ENCODE measurements at places on chromosomes 12 and 14. TPM values are rescaled to one million over a fixed set of nuclear protein-coding genes. Genes with fewer than 3 reads are reported as not detected.

Gene HOXC9
- not detected for total RNA-seq

DNA sequence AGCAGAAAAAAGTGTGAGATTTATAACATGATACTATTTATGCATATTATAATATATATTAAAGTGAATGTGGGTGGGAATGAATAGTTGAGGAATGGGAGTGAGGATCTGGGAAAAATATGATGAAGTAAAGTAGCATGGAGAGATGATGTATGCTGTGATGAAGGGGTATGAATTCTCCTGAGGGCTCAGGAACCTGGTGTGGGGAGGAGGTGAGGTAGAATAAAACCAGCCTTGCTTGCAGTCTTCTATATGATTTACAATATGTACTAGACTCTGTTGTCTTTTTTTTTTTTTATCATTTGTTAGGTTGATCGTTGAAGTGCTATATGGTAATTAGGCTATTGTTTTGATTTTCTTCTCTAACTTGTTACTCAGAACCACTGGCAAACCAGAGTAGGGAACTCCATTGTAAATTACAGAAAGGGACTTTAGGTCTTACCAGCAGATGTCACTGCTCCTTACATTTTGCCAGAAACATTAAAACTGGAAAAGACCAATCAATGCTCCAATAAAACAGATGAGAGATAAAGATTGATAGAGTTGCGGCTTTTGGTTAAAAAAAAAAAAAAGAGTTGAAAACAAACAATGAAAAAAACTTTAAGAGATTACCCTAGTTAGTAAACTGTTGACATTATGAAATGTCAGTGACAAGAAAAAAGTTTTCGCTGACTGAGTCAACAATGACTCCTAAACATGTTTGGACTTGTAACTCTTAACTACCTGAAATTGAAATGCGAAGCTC is 39.9 kb downstream of the ATL1 start:
- no peak for DNase-seq

Gene KRT73
- total RNA-seq, result 8.1 TPM

DNA sequence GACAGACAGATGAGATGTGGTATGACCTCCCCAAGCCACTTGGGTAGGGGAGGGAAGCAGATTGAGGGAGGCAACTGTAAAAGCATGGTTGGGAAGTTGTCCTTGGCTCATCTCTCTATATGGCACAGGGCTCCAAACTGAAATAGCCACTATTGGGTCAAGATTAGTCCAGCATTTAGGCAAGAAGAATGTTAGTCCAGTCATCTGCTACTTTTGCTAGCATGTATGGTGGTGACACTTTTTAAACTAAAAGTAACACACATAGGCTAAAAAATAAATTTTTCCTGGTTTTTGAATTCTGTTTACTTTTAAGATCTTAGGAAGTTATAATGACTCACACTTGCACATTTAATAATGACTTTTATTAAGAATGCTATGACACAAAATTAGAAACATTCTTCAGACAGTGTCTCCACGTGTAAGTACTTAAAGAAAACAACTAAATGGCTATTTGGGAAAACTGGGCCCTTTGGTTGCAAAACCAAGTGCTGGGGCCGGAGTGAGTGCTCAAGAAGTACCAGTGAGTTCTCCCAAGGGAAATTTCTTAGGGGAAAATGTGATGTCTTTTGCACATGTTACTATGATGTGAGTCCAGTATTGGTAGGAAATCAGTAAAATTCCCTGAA is 179.1 kb upstream of the HIF1A start:
- no peak for DNase-seq

- DNase-seq, result no peak
Observed at GRCh38 chr14:58747181-58747580, 109.4 kb downstream of the DACT1 start.

DNA sequence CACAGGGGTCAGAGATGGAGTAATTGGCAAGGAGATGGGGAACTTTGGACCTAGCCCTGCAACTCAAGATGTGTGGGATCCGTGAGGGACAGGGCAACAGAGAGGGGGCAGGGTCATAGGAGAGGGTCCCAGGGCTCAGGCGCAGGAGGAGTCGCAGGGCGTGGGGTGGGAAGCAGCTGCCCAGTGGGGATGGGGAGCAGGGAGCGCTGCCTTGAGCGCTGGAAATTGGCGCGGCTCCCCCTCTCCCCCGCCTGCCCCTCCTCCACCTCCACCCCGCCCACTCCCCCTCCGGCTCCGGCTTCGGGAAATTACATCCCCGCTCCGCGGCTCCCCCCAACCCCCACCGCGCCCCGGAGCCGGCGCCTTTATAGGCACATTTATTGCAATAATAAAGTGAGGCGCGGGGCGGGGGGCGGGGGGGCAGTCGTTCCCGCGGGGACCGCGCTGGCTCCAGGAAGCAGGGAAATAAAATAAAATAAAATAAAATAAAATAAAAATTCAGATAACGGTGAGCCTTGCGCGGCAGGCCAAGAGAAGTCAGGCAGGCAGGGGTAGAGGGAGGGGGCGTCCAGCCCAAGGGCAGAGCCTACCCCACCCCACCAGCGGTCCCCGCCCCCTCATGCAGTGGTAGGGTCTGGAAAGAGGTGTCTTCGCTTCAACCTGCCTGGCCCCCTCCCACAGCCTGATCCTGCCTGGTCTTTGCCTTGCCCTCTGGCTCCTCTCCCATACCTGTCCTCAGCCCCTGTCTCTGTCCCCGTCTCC is 3.6 kb downstream of the NXPH4 start:
- DNase-seq, result no peak

DNA sequence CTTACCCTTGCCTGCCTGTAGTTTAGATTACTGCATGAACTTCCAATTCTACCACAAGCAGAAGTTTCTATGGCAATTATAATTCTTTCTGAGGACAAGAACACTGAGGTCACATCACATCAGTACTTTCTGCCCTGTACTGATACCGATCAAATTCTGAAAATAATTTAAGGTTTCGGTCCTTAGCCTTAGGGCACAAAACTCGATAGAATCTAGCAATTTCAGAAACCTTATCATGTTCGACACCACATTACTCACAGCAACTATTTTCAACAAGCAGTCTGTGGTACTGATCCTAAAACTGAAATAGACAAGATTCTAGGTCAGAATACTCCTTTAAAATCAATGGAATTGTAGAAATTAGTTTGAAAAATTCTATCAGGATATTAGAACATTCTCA is 187.0 kb upstream of the LRFN5 start:
- DNase-seq, result no peak

DNA sequence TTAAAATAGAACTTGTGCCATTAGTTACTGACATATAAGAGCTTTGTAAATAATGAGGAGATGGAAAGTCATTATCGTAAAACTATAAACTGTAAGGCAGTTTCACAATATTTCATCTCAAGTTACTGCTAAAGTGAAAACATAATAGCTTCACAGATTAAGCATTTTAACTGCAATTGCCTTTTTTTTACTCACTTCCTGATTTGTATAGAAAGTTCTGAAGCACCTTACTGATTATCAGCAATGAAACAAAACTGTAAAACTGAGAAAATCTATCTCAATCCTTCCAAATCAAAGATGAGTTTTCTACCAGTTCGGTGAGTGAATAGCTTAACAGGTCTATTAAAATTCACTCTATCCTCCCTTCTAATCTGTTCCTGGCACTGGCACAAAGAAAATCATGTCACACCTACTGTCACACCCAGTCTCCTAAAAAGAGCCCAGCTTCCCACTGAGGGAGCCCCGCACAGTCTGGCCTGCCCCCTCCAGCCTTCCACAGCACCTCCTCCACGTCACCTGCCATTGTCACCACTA is 161.4 kb upstream of the ABCD2 start:
- no peak for DNase-seq

GRCh38 chr12:91778938-91779400 is 366.7 kb downstream of the BTG1 start:
- peak; percentile 55 for DNase-seq

Gene RNASE4
- 0.19 TPM for total RNA-seq

DNA sequence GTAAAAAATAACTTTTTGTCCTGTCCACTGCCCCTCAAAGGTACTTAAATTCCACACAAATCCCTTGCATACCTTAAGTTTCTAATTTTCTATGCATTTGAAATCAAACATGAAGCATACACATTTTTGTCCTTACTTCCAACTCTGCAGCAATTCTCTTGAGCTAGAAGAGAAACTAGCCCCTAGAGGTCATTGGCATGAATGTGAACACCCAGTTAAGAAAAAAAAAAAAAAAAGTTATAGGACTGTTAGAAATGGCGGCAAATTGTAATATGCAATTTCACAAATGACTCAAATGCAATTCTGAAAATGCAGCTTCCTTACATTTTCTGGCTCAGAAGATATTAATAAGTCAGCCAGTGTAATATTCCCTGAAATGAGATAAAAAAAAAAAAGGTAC is 4.6 kb upstream of the ESR2 start:
- no peak for DNase-seq

GRCh38 chr12:93981411-93981810 is 167.0 kb upstream of the PLXNC1 start:
- no peak for DNase-seq

Gene DGLUCY
- 33.6 TPM for total RNA-seq

GRCh38 chr14:79544698-79545070 is 666.6 kb downstream of the DIO2 start:
- DNase-seq, result no peak

GRCh38 chr14:74712499-74713394 is at the start of the genes AREL1 and FCF1:
AREL1 (minus strand) TSS chr14:74713080; CDS start chr14:74685615, 27,465 bp downstream.
FCF1 (plus strand) TSS chr14:74713144; CDS start chr14:74713198, 54 bp downstream.
- DNase-seq, result peak; percentile 82

- peak; percentile 21 for DNase-seq
Observed at GRCh38 chr12:65171073-65171472, 1.7 kb downstream of the LEMD3 start.

GRCh38 chr12:6095269-6095668 is 29.2 kb downstream of the VWF start:
- no peak for DNase-seq

Gene FOXG1
- not detected for total RNA-seq

GRCh38 chr12:62834971-62835547 is 99.9 kb downstream of the PPM1H start:
- DNase-seq, result no peak

DNA sequence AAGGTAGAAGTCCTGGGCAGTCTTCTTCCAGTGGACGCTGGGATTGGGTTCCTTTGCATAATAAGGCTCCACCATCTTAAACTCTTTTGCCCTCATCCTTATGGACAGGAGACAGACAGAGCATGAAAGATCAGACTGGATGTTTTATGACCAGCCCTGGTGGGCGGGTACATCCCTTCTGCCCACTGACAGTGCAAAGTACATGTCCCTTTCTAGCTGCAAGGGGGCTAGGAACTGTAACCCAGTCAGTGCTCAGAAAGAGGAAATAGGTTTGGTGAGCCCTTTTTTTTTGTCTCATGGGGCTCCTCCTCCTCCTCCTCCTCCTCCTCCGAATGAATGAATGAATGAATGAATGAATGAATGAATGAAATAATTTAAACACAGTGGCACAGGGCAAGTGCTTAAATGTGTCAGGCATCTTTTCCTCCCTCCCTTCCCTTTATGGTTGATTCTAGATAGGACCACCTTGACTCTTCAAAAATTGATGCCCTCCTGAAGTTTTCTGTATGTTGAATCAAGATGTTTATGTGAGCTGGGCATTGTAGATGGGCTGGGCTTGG is 36.4 kb upstream of the HNF1A start:
- no peak for DNase-seq

DNA sequence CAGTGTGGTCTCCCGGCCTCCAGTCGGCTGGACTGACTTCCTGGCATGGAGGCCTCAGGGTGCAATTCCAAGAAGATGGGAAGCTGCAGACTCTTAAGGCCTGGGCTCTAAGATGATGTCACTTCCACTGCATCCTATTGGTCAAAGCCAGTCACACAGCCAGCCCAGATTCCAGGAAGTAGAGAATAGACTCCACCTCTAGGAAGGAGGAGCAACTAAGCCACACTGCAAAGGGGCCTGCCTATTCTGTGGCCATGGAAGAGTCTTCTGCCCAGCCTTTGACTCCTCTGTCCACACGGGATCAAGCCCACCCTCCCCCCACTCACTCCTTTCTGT is 103.9 kb upstream of the RFLNA start:
- DNase-seq, result no peak

- no peak for DNase-seq
Observed at GRCh38 chr14:73746520-73747378, 32.6 kb upstream of the PNMA1 start.

DNA sequence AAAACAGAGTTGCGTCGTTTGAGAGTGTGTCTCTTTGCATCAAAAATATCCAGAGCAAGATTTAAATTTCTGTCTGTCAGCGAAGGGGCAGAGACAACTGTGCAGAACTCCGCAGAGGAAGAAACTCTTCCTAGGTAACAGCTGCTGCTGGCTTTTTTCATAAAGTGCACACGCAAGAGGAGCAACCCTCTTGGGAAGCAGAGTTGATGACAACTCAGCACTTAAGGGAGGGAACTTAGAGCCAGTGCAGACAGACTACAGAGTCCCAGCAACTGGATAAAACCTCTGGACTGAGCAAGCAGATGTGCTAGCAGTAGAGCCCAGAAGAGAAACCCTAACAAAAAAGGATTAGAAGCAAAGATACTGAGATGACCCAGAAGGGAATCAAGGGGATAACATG is 337.1 kb downstream of the PCNX1 start:
- no peak for DNase-seq

Gene RIN3
- 82.4 TPM for total RNA-seq

DNA sequence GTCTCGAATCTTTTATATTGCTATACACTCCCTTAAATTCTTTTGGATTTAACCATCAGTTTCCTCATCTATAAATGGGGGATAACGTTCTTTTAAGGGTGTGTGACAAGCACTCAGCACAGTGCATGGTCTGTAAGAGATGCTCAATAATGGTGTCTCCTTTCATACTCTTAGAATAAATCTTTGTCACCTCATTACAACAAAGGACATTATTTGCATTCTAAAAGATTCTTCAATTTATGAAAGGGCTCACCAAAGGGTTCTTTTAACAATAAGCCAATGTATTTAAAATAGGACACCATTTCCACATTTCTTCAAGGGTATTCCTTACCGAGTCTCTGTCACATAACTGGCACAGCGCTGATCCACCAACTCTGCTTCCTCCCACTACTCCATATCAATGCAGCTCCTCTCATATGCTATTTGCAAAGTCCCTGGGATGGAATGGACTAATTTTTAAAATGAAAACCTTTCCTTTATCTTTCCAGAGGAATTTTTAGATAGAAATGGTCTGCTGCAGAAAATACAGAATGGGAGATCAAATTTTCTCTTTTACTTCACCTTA is 29.2 kb upstream of the RIC8B start:
- DNase-seq, result no peak

Gene PRKAG1
- total RNA-seq, result 34.3 TPM

Gene CCDC175
- total RNA-seq, result not detected

DNA sequence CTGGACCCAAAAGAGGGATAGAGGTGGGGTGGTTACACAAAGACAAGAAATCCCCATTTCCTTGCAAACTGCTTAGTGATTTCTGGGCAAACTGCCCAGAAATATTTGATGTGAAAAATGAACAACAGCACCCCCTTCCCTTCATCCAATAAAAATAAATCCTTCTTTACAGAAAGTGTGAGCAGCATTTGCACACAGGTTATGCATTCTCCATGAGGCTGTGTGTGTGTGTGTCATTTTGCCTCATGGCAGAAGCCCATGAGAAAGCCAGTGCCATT is 17.2 kb upstream of the NRXN3 start:
- no peak for DNase-seq

Gene ACADS
- total RNA-seq, result 7.3 TPM

- DNase-seq, result no peak
Observed at GRCh38 chr12:78931466-78931990, 67.0 kb downstream of the SYT1 start.

GRCh38 chr12:110940933-110941332 is 20.6 kb upstream of the MYL2 start:
- no peak for DNase-seq

Measured in CD8-positive, alpha-beta T cell (primary cell).